ENCODE measurements at places on chromosomes 12 and 14.

GRCh38 chr12:64025174-64025958 lies 180.9 kb downstream of the SRGAP1 start:
- DNase-seq, result no peak

- DNase-seq, result no peak
Measured at GRCh38 chr12:100608776-100609175, 35.3 kb downstream of the GAS2L3 start.

- no peak for DNase-seq
Measured at GRCh38 chr12:29208060-29208459, 59.0 kb downstream of the FAR2 start.

- no peak for DNase-seq
Measured at GRCh38 chr12:93676408-93677194, 574 bp upstream of the CRADD start.

GRCh38 chr12:31362759-31363415 lies 36.9 kb upstream of the SINHCAF start:
- peak; percentile 12 for DNase-seq

GRCh38 chr12:49507139-49507538 lies 31.7 kb upstream of the KCNH3 start:
- no peak for DNase-seq

DNA sequence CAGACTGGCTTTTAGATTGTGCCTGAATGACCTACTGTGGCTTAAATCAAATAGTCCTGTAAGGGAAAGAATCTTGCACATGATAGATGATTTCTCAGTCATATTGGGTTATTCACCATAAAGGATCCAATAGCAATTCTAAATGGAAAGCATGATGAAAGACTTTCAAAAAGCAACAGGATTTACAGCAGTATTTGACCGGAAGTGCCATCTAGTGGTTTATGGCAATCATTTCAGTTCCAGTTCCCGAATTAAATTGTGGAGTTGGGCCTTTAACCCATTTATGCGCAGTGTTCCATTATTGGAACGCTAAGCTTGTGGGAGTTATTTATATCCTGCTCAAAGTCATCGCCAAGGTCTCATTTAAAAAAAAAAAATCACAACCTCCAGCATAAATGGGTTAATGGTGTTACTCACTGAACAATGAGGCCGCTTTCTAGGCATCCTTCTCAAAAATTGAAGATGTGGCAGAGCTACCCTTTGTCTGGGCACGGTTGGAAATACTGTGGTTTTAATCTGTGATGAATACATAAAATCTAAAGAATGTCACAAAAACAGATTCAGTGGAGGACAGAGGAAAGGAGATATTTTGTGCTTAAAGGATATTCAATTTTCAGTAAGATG lies 60.8 kb upstream of the REP15 start:
- no peak for DNase-seq

DNA sequence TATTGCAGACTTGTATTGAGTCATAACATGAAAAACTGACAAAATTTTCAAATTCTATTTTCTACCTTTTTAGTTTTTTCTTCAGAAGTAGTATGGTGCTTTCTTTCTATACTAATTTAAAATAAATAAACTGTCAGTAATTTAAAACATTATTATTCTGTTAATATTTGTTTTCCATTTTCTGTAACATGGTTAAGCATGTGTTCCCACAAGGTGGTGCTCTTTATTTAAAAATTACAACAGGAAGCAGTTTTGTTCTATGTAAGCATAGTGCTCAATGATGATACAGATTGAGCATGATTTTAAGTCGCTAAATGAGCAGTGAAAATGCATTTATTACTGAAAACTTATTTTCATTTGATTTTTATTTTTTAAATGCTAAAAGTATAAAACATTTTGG lies 114.6 kb downstream of the PPFIA2 start:
- DNase-seq, result no peak

- no peak for DNase-seq
Measured at GRCh38 chr12:24415934-24416333, 466.5 kb upstream of the SOX5 start.

DNA sequence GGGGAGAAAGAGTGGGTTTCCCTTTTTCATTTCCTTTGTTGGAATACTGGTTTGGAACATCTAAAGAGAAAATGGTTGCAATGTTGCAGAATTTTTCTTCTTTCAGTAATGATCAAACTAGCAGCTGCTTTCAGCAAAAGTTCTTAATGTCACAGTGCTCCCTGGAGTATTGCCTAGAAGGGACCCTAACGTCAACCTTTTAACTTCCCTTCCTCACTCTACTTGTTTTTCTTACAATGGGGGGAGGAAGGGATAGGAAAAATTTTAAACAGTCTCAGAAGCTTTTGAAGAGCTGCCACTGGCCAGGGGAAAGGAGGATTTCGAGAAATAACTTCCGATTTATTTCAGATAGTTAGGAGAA lies 521.8 kb downstream of the MED13L start:
- DNase-seq, result no peak

DNA sequence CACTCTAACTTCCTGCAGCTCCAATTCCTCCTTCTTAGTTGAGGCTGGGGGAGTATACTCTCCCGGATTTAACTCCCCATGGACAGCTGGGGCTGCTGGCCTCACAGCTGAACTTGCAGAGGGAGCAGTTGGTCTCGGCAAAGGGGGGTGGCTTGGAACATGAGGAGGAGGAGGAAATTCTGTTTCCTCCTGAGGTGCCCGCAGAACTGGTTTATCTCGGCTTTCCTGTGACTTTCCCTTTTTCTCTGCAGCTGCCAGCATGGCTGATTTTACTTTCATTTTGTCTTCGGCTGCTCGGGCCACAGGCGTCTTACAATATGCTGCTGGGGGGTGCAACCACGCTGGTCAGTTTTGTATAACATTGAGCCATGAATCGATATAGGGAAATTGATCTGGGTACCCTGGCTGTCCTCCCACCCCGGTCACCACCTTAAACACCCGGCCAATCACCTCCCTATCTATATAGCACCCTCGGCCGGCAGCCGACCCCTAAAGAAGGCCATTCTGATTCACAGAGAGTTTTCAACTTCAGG lies 1317.6 kb downstream of the TMEM121 start:
- DNase-seq, result no peak

DNA sequence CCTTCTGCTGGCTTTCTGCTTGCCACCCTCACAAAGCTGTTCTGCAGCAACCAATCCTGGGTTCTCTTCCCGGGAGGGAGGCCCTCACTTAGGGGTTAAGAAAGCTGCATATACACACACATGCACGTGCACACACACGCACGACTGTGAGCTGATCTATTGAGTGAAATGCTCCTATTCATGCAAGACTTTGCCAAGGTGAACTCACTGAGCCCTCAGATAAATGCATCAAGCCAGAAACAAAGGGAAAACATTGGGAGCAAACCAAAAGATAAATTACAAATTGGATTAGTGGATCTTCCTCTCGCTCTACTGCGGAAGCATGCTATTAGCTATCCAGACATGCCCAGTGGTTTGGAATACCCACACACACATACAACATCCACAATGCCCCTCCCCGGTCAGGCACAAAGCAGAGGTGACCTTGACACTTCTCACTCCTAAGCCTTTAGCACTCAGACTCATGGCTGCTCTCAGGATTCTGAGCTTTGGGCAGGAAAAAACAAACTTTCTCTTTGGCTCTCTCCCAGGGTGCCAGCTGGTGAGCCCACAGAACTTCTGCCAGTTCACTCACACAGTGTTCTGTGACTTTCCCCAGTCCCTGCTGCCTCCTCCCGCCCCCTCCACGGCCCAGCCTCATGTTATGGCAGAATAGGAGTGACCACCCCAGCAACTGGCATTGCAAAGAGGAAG lies 320.0 kb downstream of the DPF3 start:
- no peak for DNase-seq

DNA sequence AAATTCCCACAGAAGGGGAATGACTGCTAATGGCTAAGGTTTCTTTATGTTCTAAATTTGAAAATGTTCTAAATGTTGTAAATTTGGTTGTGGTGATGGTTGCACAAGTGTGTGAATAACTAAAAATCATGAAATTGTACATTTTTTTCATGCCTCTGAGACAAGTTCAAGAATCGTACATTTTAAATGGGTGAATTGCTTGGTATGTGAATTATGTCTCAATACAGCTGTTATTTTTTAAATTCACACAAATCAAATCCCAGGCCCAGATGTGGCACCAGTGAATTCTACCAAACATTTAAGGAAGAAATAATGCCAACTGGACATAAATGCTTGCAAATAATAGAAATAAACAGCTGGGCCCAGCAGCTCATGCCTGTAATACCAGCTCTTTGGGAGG lies 28.6 kb upstream of the RND1 start:
- DNase-seq, result no peak

- DNase-seq, result no peak
Measured at GRCh38 chr12:69837657-69838415, 12.8 kb downstream of the MYRFL start.

DNA sequence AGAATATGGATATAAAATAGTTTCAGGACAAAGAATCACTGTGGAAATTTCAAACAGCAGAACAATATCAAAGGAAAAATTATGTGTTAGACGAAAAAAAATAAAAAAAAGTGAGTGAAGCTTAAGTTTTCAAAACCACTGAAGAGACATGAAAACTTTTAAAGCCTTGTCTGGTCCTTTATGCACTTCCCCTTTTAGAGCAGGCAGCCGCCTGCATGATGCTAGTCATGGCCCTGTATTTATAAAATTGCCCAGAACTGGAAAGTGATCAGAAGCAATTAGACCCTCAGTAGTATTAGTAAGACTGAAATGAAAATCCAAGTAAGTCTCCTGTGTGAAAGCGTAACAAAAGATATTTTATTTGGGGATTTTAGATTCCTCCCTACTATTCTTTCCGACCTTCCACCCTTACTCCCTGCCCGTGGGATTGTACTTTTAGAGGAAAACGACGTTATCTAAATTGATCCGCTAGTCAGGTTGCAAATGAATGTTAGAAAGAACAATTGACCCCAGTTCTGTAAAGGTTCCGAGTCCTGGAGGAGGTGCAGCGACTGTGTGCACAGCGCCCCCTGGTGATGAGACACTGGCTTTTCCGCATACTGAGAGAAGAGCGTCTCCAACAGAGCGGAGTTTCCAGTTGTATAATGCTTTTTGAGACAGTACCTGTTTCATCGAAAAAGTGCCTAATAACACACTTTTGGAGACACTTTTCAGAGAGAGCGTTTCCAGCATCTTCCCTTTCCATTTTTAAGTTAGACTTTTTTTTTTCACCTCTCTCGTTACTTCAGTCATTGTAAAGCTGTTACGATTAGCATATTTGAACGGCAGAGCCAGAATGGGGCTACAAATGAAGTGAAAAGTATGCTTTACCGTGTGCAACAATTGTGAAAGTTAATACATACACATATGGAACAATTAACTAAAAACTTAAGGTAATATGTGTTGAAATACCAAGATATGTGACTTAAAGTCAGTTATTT lies 12.4 kb downstream of the MGST1 start:
- DNase-seq, result peak; percentile 1

DNA sequence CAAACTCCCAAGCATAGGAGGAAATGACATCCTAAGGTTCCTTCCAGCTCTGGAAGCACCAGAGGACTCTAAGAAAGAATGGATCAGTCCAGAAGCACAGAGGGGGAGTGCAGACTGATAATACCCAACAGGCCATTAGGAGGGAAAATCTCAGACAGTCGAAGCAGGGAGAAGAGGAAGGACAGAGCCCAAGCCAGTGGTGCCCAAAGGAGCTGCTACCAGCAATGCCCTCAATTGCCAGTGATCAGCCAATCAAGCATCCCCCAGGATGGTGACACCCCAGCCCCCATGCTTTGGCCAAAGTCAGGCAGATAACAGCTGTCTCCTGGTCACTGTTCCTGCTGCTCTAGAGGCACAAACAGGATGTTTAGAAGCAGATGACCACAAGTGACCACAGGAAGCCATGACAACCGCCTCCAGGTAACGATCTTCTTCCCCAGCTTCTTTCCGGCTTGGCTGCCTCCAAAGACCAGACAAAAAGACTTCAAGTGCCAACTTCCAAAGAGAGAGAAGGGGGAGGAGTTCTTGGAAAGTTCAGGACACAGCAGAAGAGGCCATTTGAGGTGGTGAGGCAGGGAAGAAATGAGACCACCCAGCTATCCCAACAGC lies 16.2 kb downstream of the PXN start:
- no peak for DNase-seq

DNA sequence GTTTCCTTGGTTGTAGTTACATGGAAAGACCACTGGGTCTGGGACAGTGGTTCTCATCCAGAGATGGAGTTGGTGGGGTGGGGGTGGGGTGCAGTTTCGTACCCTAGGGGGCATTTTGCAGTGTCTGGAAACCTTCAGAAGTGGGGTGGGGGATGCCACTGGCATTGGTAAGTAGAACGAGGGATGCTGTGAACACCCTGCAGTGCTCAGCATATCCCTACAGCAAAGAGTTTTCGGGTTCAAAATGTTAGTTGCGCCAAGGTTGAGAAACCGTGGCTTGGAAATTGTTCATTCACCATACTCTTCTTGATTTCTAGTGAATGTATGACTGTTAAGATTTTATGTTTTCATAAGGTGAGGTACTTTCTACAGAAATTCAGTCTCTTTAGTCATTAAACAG lies 28.7 kb downstream of the TRAF3 start:
- no peak for DNase-seq

DNA sequence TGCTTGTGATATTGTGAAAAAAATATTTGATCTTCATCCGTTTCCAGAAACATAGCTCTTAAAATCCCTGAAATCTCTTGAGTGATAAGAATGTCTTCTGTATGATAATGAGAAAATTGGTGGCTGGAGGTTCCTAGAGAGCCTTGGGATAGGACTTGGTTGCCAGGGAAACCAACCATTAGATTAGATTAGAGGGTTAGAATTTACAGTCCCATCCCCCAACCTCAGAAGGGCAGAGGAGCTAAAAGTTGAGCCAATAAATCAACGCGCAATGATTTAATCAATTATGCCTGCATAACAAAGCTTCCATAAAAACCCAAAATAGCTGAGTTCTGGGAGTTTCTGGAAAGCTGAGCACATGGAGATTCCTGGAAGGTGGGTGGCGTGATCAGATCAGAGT lies 10.6 kb downstream of the SEL1L start:
- DNase-seq, result no peak

DNA sequence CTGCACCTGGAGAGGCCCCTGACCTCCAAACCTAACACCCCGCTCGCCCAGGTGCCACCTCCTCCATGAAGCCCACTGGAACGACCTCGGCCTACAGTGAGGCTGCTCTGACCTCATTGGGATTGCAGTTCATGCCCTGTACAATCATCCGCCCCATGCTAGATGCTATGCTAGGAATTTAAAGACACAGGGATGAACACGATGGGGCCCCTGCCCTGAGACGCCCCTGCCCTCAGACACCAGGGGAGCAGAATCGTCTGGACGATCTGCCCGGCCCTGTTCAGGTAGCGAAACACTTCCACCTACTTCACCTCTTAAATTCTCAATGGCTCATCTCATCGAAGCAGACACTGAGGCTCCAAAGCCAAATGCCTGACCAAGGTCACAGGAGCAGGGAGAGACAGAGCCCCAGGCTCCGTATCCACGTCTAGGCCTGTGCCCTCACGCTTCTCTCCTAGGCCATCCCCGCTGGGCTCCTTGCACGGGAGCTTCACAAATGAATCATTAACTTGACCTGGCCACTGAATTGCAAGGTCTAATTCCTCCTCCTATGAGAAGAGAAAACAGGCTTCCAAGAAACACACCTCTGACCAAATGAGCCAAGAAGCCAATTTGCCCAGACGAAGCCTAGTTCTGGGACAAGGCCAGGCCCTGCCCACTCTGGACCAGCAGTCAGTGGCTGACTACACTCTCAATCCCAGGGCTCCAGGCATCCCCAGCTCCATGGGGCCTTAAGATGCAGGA lies 35.2 kb downstream of the SCARB1 start:
- no peak for DNase-seq

- no peak for DNase-seq
Measured at GRCh38 chr14:56789955-56790354, 20.3 kb downstream of the OTX2 start.

GRCh38 chr12:56991319-56992246 lies 14.8 kb downstream of the ZBTB39 start:
- DNase-seq, result no peak

Data from stimulated activated CD4-positive, alpha-beta T cell treated with anti-CD3 and anti-CD28 coated beads, Interleukin-12 subunit alpha, Interleukin-12 subunit beta, amount 100 ng/mL, for 48 hours (primary cell).